HS-5 (cell line): ENCODE measurements at places on chromosomes 12 and 14.

GRCh38 chr14:73758392-73759182 lies 44.4 kb upstream of the PNMA1 start:
- DNase-seq: no peak

DNA sequence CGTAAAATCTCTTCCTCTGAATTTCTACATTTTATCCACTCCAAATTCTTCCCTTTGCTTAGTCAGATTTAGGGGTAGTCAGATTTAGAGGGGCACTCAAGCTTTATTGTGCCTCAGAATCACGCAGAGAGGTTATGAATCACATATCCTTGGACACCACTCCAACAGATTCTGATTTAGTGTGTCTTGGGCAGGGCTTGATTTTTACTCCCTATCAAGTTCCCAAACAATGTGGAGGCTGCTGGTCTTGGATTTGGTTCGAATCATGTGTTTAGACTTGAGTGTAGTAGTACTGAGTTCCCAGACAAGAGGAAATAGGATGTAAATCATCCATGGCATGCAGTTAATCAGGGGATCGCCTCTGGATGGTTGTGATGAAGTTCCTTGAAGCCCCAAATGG lies 298.1 kb upstream of the CLEC14A start:
- DNase-seq: no peak

GRCh38 chr14:103334644-103335622 lies 896 bp downstream of the EIF5 start:
- no peak for DNase-seq

- DNase-seq: no peak
These were observed 78.8 kb downstream of the OSBPL8 start for GRCh38 chr12:76480796-76481195.

DNA sequence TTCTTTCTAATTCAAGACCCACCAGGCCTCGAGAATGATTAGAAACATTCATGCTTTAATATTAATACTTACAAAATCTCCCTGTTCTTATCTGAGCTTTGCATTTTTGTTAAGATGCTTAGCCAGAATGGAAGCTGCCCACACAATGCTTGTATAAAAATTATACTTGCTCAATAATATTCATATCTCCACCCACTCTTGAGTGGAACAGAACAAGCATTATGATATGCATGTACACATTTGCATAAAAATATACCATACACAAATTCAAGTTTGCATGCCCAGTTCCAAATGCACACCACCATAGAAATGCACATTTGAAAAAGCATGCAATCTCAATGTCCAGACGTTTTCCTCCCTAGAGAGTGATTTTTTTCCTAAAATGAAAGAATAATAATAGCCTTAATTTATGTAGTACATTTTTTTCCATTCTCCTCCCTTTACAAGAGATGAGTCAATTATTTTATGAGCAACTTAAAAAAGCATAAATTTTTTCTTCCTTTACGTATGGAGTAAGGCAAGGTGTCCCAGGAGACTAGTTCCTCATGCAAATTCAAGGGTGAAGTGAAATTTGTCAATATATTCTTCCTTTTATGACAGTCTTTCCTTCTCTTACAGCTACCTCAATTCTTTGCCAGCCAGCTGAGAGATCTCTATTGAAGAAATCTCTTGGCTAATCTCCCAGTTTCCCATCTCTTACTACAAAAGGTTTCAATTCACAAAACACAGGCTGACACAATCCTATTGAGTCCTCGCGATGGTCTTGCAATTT lies 313.1 kb upstream of the GARIN6 start:
- no peak for DNase-seq

GRCh38 chr14:90379106-90379505 lies 17.7 kb upstream of the CALM1 start:
- no peak for DNase-seq

GRCh38 chr12:131912518-131913274 lies 16.4 kb upstream of the PUS1 start:
- no peak for DNase-seq

- no peak for DNase-seq
These were observed 59.7 kb downstream of the FUT8 start for GRCh38 chr14:65472189-65472588.

DNA sequence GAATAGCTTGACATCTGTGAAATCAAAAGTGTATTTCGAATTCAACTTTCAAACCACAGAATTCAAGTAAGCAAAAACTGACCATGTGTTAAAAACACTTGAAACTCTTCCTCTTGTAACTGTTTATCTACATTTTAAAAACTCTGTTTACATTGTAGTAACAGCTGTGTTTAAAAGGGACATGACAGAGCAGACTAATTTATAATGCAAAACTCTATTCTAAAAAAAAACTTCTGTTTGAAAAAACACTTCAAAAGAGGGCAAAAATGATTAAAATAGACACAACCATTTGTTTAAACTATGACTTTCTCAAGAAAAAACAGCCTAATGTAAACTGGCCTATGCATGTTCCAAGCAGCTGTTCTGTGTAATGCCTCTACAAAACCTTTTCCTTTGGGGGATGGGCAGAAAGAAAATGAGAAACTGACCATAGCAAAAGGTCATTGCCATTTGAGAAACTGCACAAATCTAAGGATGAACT lies 149.1 kb upstream of the HMGA2 start:
- DNase-seq: no peak

- no peak for DNase-seq
These were observed 415.0 kb downstream of the FUT8 start for GRCh38 chr14:65827520-65827919.

DNA sequence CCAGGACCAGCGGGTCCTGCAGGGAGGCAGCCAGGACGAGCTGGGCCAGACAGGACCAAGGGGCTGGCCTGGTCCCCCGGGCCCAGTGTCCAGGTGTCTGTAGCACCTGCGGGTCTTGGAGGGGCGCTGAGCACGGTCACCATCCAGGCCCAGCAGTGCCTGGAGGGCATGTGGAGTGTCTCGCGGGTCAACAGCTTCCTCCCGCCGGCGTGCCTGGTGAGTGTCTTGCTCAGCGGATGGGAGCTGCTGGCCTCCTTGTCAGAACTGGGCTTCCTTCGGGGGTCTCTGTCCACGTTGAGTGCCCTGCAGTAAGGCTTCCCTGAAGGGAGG lies 13.8 kb downstream of the KIF26A start:
- no peak for DNase-seq

GRCh38 chr12:79658221-79658620 lies 32.5 kb downstream of the PAWR start:
- DNase-seq: no peak

DNA sequence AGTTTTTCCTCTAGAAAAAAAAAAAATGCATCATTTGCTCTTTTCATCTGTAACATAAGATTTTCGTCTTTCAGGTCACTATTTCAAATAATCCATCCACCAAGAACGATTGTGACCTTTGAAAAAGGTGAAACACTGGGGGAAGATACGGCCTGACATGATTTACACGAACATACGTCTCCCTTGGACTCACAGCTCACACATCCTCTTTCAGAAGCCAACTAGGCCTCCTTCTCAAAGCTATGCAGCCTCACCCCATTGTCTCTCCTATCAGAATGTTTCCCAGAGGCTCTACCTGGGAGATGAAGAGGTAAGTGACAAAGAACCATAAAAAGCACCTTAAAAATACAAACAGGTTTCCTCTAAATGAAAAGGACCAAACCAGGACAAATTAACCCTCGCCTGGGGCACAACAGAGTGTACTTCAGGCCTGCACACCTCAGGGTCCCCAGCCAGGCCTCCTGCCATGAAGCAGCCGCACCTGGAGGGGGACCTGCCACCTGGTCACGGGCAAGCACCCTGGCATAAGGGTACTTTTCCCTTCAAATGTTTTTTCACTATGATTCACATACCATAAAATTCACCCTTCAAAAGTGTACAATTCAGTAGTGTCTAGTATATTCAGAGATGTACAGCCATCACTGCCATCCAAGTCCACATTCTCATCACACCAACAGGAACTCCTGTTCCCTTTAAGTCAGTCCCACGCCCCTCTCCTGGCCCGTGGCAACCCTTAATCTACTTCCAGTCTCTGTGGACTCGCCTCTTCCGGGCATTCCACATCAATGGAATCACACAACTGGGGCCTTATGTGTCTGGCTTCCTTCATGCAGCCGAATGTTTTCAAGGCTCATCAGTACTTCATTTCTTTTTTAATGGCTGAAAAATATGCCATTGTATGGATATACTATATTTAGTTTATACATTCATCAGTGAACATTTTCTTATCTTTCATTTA lies 5.4 kb downstream of the SLC15A4 start:
- DNase-seq: no peak

DNA sequence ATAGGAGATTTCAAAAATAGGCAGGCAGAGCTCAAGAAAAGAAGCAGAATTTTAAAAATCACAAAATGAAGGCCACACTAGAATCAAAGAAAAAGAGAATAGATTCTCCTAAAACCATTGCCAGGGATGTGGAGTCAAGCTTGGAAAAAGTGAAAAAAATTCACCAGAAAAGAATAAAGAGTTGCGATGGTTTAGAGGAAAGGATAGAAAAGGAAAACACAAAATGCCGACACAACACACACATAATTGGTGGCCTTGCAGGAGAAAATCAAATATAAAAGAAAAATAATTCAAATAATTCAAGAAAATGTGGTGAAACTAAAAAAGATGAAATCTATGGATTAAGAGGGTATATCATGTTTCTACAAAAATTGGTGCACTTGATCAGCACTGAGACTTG lies 181.6 kb upstream of the C14orf180 start:
- no peak for DNase-seq

DNA sequence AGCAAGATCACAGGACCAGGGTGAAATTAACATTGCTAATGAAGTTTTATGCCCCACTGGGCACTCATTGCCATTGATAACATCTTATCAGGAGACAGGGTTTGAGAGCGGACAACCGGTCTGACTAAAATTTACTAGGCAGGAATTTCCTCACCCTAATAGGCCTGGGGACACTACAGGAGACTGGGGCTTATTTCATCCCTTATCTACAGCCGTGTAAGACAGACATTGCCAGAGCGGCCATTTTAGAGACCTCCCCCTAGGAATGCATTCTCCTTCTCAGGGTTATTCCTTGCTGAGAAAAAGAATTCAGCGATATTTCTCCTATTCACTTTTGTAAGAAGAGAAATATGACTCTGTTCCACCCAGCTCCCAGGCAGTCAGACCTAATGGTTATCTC lies 8.3 kb downstream of the OR4K17 start:
- DNase-seq: no peak

DNA sequence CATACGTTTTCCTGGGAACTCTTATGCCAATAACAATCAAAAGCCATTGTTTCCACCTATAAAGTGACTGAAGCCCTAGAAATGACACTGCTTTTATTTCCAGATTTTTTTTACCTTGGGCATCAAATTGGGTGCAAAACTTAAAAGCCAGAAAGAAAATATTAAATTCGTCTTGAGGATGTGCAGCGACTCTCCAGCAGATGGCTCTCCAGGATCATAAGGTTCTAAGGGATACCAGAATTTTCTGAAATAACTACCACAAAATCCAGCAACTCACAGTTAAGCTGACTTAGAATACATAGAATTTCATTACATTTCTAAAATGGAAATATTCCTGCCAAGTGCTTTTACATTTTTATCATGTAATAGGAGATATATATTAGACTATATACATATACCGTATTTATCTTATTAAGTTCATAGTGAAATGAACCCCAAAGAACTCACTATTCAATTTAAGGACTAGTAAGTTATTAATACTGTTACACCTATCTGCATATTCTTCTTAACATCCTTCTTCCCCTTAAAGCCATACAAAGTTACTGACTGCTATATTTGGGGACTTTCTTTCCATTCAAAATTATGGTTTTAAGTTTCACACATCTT lies 44.0 kb downstream of the ARMH4 start:
- no peak for DNase-seq

GRCh38 chr14:62329427-62329826 lies 567.2 kb downstream of the SNAPC1 start:
- DNase-seq: no peak

DNA sequence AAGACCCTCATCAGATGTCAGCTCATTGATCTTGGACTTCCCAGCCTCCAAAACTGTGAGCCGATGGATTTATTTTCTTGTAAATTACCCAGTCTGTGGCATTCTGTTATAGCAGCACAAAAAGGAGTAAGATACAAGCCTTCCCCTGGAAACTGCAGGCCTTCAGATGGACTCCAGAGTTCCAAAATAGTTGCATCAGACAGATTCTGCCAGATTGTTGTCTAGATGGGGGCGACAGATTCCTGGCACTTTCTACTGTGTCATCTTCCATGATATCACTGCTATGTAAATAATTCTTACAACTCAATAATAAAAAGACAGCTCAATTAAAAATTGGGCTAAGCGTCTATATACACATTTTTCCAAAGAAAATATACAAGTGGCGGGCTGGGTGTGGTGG lies 17.2 kb upstream of the MARK3 start:
- DNase-seq: no peak

DNA sequence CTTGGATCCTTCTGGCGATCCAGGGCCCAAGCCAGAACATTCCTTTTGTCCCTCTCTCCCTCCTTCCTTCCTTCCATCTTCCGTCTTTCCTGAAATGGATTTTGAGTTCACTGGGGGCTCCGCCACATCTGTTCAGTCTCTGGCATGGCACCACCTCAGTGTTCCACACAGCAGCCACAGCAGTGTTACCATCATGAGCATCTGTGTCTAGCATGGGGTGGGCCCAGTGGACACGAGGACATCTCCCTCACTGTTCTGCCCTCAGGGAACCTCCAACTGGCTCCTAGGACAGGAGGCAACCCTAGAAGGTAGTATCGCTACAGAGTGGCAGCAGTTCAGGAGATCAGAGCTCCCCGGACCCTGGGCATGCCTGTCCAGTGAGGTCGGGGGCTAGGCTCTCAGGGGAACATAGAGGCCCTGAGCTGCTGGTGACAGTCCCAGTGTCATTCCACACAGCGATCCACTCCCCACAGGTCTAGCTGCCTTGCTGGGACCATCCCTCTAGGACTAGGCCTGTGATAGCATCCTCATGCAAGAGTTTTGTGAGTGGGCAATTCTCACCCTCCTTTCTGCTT lies 59.0 kb downstream of the GALNT16 start:
- no peak for DNase-seq

DNA sequence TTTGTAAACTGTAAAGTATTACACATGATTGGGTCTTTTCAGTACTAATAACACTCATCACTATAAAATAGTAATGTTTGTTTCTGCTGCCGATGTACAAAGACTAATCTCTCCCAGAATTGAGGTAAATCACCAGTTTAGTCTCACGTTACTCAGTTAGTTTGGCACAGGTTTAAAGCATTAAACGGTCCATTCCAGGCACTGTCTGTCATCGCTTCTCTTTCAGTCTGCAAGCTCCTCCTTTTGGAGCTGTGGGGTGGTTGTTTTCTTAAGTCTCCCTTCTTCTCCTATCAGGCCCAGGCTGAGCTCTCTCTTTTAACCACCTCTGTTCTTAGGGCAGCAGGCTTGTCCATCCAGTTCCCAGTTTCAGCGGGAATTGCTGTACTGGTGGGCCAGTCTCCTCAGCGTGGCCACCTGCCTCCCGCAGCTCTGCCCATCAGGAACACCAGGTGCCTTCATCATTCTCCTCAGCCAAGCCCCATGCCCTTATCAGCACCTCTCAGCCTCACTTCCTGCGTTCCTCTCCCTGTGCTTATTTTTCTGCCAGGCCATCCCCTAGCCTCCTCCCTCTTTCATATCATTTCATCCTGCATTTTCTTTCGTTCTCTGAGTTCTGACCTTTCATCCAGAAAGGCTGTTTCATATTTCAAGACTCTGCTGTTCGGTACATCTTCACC lies 149.0 kb downstream of the TGFB3 start:
- DNase-seq: no peak

GRCh38 chr14:73369428-73369827 lies 88.9 kb downstream of the NUMB start:
- no peak for DNase-seq
